Thyroid gland (tissue), 4 donors: ENCODE measurements at places on chromosomes 7 and 10. TPM values are rescaled to one million over a fixed set of nuclear protein-coding genes. Genes with fewer than 3 reads are reported as not detected.

- peak overlapping the region; percentile 75 for H3K27ac ChIP-seq
- no peak overlapping the region for H3K4me3 ChIP-seq
These were observed 7.4 kb downstream of the NOD1 start for GRCh38 chr7:30471205-30471604.

GRCh38 chr10:74967911-74968666 is 141.7 kb downstream of the KAT6B start:
- H3K27ac ChIP-seq = no peak overlapping the region
- H3K36me3 ChIP-seq = no peaks in the 10 kb centered on the region
- no peaks in the 10 kb centered on the region for H3K27me3 ChIP-seq
- no peak for DNase-seq

- DNase-seq = no peak
- no peaks in the 10 kb centered on the region for H3K27me3 ChIP-seq
- H3K27ac ChIP-seq = no peak overlapping the region
- no peak overlapping the region for H3K4me3 ChIP-seq
- peaks cover 18% of the 10 kb centered on the region for H3K4me1 ChIP-seq
These were observed 76.9 kb downstream of the LRMDA start for GRCh38 chr10:75508239-75508813.

DNA sequence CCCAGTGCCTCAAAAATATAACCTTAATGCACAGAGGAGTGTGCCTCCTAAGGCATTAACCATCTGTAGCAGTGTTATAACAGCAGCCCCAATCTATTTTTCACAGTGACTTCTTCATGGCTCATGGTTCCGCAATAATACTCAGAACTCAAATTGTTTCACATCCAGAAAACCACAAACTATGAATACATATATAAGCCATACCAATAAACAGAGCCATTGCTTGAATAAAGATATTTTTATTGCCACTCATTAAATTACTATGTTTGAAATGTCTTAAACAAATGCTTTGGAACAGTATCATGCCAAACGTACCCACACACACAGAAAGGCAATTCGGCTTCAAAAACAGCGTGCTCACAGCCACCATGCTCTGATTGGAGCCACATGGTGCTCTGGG is 629.3 kb upstream of the NRP1 start:
- no peak overlapping the region for H3K4me3 ChIP-seq
- no peaks in the 10 kb centered on the region for H3K36me3 ChIP-seq

- H3K4me3 ChIP-seq = no peak overlapping the region
- peaks cover 8% of the 10 kb centered on the region for H3K4me1 ChIP-seq
- H3K27me3 ChIP-seq = no peaks in the 10 kb centered on the region
These were observed 7.6 kb upstream of the FAM180A start for GRCh38 chr7:135756191-135756590.

- H3K27me3 ChIP-seq = peaks cover 18% of the 10 kb centered on the region
- H3K36me3 ChIP-seq = no peaks in the 10 kb centered on the region
- H3K27ac ChIP-seq = no peak overlapping the region
- peaks cover 23% of the 10 kb centered on the region for H3K4me1 ChIP-seq
- DNase-seq = no peak
These were observed 4.3 kb downstream of the KCNH2 start for GRCh38 chr7:150973571-150974451.

DNA sequence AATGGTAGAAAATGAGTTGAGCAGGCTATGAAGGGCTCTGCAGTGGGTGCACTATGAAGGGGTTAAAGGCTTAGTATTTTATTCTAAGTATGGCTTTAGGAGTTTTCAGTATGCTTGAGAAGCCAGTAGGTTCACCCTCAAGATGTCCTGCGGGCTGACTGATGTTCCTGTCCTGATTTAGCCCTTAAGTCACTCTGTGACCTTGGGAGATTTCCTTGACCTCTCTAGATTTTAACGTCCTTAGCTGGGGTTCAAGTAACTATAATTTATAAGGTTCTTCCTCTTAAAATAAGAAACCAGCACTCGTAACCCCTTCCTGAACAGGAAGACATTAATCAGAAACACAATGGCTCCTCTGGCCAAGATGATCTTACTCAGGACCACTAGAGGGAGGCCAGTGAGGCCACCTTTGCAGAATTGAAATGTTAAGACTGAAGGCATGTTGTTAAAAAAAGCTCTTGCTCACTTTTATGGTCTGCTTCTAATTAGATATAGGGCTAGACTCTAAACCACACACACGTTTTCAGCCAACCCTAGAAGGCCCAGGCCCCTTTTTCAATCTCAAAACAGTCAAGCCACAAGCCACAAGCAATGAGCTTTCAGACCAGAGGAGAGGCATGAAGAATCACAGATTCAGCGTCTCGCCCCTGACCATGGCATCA is 41.9 kb downstream of the CDK1 start:
- no peak overlapping the region for H3K4me3 ChIP-seq
- no peak overlapping the region for H3K27ac ChIP-seq
- no peaks in the 10 kb centered on the region for H3K36me3 ChIP-seq
- H3K27me3 ChIP-seq = no peaks in the 10 kb centered on the region
- DNase-seq = no peak
- peaks cover 5% of the 10 kb centered on the region for H3K4me1 ChIP-seq

GRCh38 chr7:74654811-74655210 is 2.7 kb upstream of the GTF2I start:
- H3K4me3 ChIP-seq = no peak overlapping the region
- DNase-seq = no peak
- H3K4me1 ChIP-seq = peaks cover 15% of the 10 kb centered on the region
- no peak overlapping the region for H3K27ac ChIP-seq
- no peaks in the 10 kb centered on the region for H3K27me3 ChIP-seq

DNA sequence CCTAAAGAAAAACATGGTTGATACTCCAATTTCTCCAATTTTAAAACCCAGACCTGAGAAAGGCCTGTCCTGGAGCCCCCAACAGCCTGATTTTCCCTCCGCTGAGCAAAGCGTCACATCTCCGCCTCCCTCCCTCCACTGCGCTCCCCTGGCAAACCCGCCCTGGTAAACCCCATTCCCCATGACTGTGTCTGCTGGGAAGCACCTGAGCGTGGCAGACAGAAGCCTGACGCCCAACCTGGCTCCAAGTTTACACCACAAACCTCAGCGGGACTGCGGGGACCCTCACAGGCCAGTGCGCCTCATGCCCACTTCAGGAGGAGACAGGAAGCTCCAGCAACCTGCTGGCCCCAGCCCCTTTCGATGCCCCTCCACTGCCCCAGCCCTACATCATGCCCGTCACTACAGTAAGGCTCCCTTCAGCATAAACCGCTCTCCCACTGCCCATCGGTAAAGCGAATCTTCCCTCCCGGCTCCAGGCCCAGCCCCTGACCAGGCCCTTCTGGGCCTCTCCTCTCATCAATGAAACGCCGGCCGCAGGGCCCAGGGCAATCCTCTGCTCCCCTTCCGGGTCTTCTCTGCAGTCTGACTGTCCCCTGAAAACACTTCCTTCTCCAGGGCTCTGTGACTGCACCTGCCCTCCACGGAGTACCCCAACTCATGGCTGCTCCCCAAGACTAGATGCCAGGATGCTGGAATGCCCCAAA is 233.3 kb downstream of the MAD1L1 start:
- no peak overlapping the region for H3K4me3 ChIP-seq
- no peak overlapping the region for H3K27ac ChIP-seq
- no peak for DNase-seq
- no peaks in the 10 kb centered on the region for H3K4me1 ChIP-seq
- no peaks in the 10 kb centered on the region for H3K36me3 ChIP-seq
- no peaks in the 10 kb centered on the region for H3K27me3 ChIP-seq

GRCh38 chr10:129441372-129442009 is 25.6 kb upstream of the MGMT start:
- no peak overlapping the region for H3K27ac ChIP-seq
- no peaks in the 10 kb centered on the region for H3K36me3 ChIP-seq
- no peaks in the 10 kb centered on the region for H3K27me3 ChIP-seq
- H3K4me3 ChIP-seq = no peak overlapping the region
- no peaks in the 10 kb centered on the region for H3K4me1 ChIP-seq
- no peak for DNase-seq

- no peak overlapping the region for H3K27ac ChIP-seq
- no peak for DNase-seq
- H3K27me3 ChIP-seq = no peaks in the 10 kb centered on the region
- H3K4me1 ChIP-seq = peaks cover 5% of the 10 kb centered on the region
- H3K36me3 ChIP-seq = no peaks in the 10 kb centered on the region
These were observed 16.2 kb upstream of the EPHB6 start for GRCh38 chr7:142838461-142839213.

GRCh38 chr7:105835441-105835840 is 41.0 kb downstream of the ATXN7L1 start:
- H3K27ac ChIP-seq = no peak overlapping the region
- DNase-seq = no peak
- H3K4me1 ChIP-seq = peaks cover 23% of the 10 kb centered on the region
- H3K36me3 ChIP-seq = no peaks in the 10 kb centered on the region
- no peaks in the 10 kb centered on the region for H3K27me3 ChIP-seq

GRCh38 chr7:138008019-138008587 is 6.2 kb upstream of the CREB3L2 start:
- peaks cover 6% of the 10 kb centered on the region for H3K4me1 ChIP-seq
- no peaks in the 10 kb centered on the region for H3K27me3 ChIP-seq
- peak overlapping the region; percentile 92 for H3K27ac ChIP-seq
- no peak for DNase-seq
- no peaks in the 10 kb centered on the region for H3K36me3 ChIP-seq

- no peak for DNase-seq
- no peaks in the 10 kb centered on the region for H3K27me3 ChIP-seq
- H3K4me3 ChIP-seq = no peak overlapping the region
- H3K4me1 ChIP-seq = no peaks in the 10 kb centered on the region
- no peaks in the 10 kb centered on the region for H3K36me3 ChIP-seq
These were observed 20.1 kb upstream of the C7orf33 start for GRCh38 chr7:148570510-148570909.

DNA sequence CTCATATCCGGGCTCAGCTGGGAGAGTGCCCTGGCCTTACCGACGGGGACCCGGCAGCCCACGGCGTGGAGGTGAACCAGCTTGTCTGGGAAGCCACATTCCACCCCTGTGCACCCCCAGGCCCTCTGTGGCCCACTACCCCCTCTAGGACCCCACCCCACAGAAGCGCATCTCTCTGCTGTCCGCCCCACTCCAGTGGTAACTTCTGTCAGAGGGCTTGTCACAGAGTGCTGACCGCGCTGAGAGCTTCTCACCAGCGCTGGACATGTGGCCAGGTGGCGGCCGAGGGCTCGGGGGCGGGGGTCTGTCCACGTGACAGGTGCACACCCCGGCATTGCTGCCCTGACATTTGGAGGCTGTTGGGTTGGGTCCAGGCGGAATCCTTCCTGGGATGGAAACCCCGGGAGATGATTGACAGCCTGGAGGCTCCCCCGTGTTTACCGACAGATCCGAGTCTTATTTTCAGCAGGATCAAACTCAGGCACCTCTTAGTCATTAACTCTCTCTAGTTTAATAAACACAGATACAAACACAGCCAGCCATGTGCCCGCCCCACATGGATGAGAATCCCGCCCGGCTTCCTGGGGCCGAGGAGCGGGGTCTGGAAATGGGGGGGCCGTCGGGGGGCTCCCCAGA is 5.1 kb downstream of the ELFN1 start:
- peaks cover 3% of the 10 kb centered on the region for H3K4me1 ChIP-seq
- no peak overlapping the region for H3K27ac ChIP-seq
- no peaks in the 10 kb centered on the region for H3K36me3 ChIP-seq
- H3K27me3 ChIP-seq = peaks cover 9% of the 10 kb centered on the region

DNA sequence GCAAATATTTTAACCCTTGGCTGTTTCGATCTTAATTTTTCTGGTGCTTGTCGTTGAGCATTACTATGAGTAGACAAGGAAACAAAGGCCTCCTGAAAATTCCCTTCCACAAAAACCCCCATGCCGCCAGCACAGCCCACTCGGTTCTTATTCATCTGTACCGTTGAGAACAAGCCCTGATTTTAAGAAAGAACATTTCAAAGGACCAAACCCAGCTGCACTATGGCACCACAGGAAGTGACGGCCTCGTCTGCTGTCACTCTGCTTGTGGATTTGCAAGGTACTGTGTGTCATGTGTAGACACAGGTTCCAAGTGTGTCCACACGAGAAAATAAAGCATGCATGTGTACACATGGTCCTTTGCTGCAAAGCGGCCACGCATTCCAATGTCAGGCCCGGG is 285.2 kb downstream of the DNAJB6 start:
- H3K36me3 ChIP-seq = no peaks in the 10 kb centered on the region
- H3K27me3 ChIP-seq = no peaks in the 10 kb centered on the region
- H3K4me1 ChIP-seq = no peaks in the 10 kb centered on the region

DNA sequence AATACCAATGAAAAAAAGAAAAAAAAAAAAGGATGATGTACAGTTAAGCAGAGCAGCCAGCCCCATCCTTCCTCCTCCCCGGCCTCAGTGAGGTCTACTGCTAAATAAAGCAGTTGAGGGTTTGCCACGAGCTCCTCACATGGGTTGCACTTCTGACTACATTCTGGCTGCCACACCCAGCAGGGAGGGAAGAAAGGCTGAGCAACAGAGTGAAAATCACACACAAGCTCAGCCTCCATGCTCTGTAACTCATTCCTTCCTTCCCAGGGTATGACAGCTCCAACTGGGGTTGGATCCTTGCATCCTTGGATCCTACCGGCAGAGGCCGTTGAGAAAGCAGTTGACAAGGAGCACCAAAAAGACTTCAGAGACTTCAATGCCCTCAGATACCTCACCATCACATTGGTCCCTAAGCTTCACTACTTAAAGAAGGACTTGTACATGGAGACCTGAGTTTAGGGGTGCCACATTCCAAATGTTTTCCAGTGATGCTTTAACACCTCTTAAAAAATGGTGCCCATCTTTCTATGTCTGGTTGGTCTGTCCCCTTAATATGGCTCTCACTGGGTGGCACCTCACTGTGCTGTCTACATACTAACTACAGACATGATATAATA is 52.9 kb upstream of the PIK3CG start:
- no peaks in the 10 kb centered on the region for H3K27me3 ChIP-seq
- H3K36me3 ChIP-seq = no peaks in the 10 kb centered on the region
- no peak overlapping the region for H3K4me3 ChIP-seq

GRCh38 chr10:101840102-101840684 is 3.4 kb downstream of the KCNIP2 start:
- DNase-seq = no peak
- no peaks in the 10 kb centered on the region for H3K36me3 ChIP-seq
- H3K4me3 ChIP-seq = no peak overlapping the region
- H3K27ac ChIP-seq = no peak overlapping the region
- no peaks in the 10 kb centered on the region for H3K27me3 ChIP-seq
- peaks cover 25% of the 10 kb centered on the region for H3K4me1 ChIP-seq

GRCh38 chr7:52146871-52147634 is 830.4 kb upstream of the COBL start:
- DNase-seq = no peak
- no peak overlapping the region for H3K4me3 ChIP-seq
- H3K27me3 ChIP-seq = no peaks in the 10 kb centered on the region
- no peaks in the 10 kb centered on the region for H3K4me1 ChIP-seq

Gene LIPK
- total RNA-seq = not detected

Gene AKR1D1
- not detected for total RNA-seq

Gene KCNMA1
- 5.1 TPM for total RNA-seq

Gene SNX10
- total RNA-seq = 2.8 TPM

Gene OR2A5
- total RNA-seq = not detected

Gene MMD2
- not detected for total RNA-seq

Gene OR6B1
- not detected for total RNA-seq

Gene ANK3
- total RNA-seq = 113 TPM

Gene VWDE
- 10.7 TPM for total RNA-seq
